ENCODE measurements at places on chromosomes 3 and 15. TPM values are rescaled to one million over a fixed set of nuclear protein-coding genes. Genes with fewer than 3 reads are reported as not detected.

TRH gene
- total RNA-seq: not detected

- no peak for DNase-seq
Observed at GRCh38 chr3:190973771-190974170, 111.3 kb upstream of the GMNC start.

DNA sequence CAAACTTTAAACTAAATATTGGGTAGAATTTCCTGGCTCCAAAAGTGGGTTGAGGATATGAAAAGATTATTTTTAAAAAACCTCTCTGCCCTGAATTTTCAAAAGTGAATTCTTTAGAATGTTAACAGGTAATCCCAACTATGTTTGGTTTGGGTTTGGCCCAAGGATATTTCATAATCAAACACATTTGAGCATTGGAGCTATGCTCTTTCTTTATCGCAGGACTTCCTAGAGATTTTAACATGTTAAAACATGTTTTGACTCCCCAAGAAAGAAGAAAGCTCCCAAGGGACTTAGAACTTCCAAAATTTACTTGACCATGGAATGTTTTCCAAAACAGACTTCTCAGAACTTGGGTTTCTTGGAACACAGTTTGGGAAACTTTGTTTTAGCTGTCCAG, 75.6 kb upstream of the SYNPR start:
- DNase-seq: no peak

GRCh38 chr15:98899272-98900021, 108.1 kb downstream of the PGPEP1L start:
- DNase-seq: no peak

- DNase-seq: peak; percentile 89
Observed at GRCh38 chr3:43162230-43163084, 56.6 kb upstream of the POMGNT2 start.

DNA sequence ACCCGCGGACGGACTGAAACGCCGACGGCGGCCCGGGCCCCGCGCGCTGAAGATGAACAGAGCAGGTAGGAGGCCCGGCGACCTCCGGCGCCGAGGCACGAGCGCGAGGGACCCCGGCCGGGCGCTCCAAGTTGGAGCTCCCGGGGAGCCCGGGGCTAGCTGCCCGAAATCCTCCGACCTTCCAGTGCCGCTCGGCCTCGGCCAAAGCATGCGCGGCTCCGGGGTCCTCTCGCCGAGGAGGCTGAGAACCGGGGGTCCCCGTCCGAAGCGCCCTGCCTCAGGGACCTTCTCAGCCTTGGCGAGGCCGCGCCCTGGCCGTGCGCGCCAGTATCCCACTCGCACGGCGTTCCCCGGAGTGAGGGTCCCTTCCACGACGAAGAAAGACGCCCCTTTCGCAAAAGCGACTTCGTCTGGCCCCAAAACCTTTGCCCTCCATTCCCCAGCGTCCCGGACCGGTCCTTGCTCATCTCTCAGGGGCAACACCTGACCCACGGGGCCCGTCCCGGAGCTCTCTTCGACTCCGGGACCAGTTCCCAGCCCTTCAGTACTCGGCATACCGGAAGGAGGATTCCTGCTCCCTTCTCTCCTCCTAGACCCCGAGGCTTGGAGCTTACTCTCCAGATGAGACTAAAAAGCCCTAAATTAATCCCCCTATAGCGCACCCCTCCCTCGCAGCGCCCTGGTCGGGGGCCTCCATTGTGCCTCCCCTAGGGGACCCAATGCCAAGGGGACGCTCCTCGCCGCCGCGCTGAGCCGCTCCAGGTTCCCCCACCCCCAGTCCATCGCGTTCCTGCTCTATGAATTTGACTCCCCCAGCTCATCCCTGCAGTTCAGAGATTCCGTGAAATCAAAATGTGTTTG, 7.7 kb upstream of the FGD5 start:
- no peak for DNase-seq

- DNase-seq: no peak
Observed at GRCh38 chr3:150129166-150129565, 158.5 kb upstream of the PFN2 start.

ANKRD34C gene
- total RNA-seq: not detected

TMEM44 gene
- total RNA-seq: 2.4 TPM

DNA sequence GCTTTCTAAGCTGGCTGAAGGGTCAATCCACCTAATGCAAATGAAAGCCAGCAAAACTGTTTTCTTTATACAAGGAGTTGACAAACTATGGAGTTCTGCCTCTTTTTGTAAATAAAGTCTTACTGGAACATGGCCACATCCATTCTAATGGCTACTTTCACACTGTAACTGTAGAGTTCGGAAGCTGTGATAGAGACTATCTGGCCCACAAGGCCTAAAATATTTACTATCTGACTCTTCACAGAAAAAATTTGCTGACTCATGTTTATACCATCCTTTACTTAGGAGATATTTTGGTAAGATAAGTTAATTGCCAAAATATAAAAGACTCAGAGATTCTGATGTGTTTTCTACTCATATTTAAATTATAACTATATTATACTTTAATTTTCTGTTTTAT, 93.7 kb upstream of the GK5 start:
- no peak for DNase-seq

THBS1 gene
- 1.9 TPM for total RNA-seq

CYP1A2 gene
- total RNA-seq: not detected

GRCh38 chr15:89775815-89776214, 317 bp upstream of the MESP2 start:
- no peak for DNase-seq

DNA sequence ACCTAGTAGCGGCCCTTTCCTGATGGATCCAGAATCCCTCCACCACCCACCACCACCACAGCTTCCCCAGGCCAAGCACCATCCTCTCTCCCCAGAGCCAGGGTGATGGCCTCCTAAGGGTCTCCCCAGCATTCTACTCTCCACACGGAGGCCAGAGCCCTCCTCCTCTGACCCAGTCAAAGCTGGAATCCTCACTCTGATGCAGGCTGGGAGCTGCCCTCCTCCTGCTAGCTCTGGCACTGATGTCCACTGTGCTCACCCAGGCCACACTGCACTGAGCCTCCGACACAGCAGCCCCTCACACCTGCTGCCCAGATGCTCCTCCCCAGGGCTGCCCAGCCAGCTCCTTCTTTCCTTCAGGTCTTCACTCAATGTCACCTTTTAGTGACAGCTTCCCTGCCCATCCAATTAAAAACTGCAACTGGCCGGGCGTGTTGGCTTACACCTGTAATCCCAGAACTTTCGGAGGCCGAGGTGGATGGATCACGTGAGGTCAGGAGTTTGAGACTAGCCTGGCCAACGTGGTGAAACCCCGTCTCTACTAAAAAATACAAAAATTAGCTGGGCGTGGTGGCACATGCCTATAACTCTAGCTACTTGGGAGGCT, 21.0 kb downstream of the XXYLT1 start:
- no peak for DNase-seq

DNA sequence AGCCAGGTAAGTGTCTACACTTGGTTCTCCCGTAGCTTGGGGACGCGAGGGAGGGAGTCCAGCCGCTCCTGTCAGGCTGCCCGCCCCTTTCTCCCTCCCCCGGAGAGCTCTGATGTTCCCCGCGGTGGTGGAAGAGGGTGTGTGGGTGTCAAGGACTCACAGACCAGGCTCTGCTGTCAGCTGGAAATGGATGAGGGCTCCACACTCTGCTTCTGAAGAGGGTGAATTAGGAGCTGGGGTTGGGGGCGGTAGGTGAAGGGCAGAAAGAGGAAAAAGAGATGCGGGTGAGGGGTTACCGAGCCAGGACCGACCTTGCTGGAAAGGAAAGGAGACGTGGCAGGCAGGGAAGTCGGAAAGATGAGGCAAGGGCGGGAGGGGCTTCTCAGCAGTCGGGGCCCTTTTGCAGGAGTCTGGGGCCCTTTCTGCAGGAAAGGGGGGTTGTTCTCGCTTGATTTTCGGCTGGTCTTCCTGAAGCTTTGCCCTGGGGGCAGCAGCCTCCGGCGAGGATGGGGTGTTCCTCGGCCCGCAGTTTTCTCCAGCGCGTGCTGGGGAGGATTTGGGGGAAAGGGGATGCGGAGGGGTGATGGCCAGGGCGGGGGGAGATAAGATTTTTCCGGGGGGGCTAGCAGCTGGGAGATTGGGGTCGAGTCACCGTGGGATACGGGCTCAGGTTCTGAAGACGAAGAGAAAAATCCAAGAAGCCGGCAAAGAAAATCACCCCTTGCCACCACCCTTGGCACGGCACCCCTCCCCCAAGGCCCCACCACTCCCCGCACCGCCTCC, 602 bp upstream of the BAHD1 start:
- DNase-seq: peak; percentile 81
